ENCODE measurements at places on chromosomes 5 and 9. TPM values are rescaled to one million over a fixed set of nuclear protein-coding genes. Genes with fewer than 3 reads are reported as not detected.

- no peak for DNase-seq
Measured at GRCh38 chr5:6080436-6080835, 297.9 kb downstream of the MED10 start.

- no peak for DNase-seq
Measured at GRCh38 chr5:119063579-119064379, 7.1 kb upstream of the DMXL1 start.

DNA sequence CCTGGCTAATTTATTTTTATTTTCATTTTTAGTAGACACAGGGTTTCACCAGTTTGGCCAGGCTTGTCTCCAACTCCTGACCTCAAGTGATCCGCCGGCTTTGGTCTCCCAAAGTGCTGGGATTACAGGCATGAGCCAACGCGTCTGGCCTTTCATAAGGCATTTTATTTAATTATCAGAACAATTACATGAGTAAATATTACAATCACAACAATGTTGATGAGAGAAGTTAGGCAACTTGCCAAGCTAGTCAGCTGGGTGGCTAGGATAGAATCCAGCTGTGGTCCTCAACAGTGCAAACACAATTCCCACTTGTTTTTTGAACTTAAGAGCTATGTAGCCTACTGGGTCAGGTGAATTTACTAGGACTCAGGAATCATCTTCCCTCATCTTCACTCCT is 22.0 kb downstream of the C9orf57 start:
- peak; percentile 44 for DNase-seq

DNA sequence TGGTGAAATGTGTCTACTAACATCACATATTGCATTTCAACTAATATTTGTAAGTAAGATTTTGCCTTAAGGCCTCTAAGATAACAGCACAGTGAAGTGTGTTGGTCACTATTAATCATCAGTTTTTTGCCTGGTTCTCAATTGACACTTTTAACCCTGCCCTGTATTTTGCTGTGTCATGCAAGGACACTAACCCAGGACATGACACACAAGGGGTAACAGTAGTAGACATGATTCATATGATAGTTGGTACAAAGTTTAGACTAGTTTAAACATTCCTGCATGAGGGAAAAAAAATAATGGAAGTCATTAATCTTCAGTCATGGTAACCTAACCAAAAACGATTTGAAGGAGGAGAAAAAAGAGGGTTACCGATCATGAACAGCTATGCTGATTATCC is 207.0 kb downstream of the DEPDC1B start:
- no peak for DNase-seq

The GPRIN1 gene
- 4.8 TPM for total RNA-seq

Measured in skin of body (tissue), 3 donors.